CD4-positive, alpha-beta T cell treated with Interleukin-12 subunit alpha and Interleukin-12 subunit beta, for 1 hour (primary cell): ENCODE measurements at places on chromosomes 4 and X.

- no peak for DNase-seq
These were observed 28.1 kb upstream of the LGI2 start for GRCh38 chr4:25058796-25059195.

- DNase-seq = no peak
These were observed 6.5 kb upstream of the JAKMIP1 start for GRCh38 chr4:6206771-6207290.

DNA sequence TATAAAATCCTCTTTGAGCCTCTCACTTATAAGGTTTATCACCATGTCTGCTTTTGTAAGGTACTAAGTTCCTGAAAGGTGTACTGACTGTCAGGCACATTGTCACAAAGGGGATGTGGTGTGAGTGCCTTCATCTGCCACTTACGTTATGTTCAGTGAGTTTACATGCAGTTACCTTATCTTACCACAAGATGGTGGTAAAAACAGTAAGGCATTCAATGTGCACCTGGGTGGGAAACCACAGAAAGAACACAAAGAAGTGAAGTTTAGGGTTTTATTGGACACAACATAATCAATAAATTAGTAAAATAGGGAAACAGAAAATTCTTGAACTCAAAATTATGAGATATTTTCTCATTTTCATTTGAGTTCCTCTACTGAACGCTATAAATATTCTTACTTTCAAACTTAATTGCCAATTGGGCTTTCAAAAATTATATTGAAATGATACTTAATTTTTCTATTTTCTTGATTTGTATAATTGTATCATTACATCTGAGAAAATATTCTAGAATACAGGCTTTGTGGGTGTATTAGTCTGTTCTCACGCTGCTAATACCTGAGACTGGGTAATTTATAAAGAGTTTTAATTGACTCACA, 650.8 kb downstream of the PCDH7 start:
- DNase-seq = peak; percentile 13

DNA sequence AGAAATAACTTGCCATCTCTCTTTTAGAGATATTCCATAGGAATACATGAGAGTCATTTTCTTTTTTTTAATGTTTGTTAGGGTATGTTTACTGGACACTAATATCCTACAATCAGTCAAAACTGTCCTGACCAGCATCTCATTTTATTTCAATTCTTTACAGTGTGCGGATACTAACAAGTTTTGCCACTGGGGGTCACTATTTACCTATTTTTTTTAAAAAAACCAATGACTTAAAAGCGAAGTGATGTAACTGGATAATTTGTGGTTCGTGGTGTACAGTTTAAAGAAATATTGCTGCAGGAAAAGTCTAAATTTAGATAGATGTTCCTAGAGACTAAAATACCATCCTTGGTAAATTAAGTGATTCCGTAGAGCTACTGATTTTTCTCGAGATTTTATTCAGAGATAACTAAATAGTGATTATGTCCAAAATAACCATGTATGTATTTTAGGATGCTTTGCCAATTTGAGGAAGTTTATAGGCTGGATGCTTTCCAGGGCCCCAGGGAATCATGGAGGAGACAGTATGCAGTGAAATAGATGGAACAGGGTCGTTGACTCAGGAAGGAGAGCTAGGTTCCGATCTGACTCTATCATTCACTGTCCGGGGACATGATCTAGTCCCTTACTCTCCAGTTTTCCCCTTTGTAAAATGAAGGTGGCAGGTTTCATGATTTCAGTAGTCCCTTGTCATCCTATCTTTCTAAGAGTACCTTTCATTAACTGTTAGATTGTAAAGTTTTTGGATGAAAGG, 34.0 kb upstream of the GNPDA2 start:
- peak; percentile 33 for DNase-seq

DNA sequence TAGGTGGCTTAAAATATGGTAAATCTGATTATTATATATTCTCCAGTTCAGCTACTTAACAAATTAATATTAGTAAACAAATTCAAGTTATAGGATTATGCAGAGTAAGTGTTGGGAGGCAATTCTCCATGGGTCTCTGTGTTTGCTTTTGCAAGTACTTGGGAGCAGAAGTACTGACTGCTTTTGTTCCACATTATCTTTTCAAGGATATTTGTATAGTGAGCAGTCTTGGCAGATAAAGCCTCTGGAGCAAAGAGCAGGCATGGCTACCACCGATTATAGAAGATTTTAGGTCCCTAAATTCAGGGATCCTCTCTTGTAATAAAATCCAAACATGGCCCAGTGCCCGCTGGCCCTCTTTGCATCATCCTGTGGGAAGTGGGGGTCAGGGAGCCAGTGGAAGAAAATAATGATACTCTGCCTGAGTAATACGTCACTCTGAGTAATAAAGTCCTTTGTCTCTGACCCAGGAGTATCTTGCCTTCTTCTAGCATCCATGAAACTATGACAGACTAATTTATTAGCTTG, 23.2 kb downstream of the NDNF start:
- DNase-seq = no peak

DNA sequence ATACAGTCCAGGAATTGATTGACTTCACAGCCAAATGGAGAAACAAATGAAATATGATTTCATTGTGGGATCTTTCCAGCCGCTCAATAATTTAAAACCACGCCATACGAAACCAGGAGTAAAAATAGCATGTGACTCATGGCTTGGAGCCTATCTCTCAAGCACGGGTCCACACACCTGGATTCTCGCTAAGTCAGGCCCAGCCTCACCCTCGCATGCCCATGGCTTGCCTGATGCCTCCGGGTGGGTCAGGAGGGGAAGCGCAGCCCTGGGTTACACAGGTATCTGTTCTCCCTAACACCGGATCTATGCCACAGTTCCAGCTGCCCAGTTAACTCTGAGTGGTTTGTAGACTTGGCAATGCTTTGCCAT, 5.6 kb upstream of the ABLIM2 start:
- DNase-seq = no peak

DNA sequence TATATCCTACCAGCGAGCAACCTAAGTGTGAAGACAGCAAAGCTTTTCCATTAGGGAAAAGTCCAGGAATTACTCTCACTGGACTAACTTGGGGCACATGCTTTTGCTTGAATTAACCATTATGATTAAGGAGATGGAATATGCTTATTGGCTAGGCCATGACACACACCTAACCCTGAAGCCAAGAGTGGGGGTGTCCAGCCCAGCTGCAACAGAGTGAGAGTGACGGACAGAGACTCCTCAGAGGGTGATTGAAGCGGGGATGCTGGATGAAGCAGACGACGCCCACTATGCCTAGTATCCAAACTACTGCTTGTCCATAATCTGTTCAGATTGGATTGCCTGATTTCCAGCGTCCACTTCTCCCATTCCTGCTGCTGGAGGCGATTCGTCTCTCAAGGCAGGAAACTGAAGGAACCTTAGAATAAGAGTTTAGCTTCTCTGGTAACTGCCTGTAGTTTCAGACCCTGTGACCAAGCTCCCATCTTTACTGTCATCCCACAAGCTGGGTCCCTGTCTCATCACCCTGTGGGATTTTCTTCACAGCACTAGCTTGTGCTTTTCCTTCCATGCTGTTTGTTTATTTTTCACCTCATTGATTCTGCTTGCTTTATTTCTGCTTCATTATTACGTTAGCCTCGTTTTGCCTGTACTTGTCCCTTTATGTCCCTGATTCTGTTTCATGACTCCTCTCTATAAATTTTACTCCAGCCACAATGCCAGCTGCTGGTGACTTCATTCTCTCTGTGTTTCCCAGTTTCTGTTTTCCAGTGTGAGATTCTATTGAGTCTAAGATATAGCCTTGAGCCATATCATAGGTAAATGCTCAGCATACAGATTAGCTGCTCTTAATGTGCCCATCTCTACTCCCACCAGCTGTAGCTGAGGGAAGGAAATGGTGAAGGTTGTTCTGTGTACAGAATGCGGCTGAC, 19.0 kb downstream of the FAM47E start:
- DNase-seq = no peak

DNA sequence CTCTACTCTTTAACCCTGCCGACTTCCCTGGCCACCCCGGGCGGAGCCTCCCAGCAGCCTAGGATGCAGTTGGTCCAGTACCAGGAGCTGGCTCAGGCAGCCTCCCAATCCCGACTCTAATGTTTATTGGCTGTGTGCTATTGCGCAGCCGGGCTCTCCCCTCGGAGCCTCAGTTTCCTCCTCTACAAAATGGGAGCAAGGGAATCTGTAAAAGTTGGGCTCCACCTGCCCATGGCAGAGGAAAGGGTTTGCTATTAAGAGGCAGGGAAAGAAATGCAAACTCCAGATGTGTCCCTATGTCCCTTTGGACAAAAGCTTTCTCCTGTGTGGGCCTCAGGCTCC, 140.8 kb upstream of the PJA1 start:
- no peak for DNase-seq

GRCh38 chr4:183012879-183013729, 86.0 kb upstream of the WWC2 start:
- no peak for DNase-seq

DNA sequence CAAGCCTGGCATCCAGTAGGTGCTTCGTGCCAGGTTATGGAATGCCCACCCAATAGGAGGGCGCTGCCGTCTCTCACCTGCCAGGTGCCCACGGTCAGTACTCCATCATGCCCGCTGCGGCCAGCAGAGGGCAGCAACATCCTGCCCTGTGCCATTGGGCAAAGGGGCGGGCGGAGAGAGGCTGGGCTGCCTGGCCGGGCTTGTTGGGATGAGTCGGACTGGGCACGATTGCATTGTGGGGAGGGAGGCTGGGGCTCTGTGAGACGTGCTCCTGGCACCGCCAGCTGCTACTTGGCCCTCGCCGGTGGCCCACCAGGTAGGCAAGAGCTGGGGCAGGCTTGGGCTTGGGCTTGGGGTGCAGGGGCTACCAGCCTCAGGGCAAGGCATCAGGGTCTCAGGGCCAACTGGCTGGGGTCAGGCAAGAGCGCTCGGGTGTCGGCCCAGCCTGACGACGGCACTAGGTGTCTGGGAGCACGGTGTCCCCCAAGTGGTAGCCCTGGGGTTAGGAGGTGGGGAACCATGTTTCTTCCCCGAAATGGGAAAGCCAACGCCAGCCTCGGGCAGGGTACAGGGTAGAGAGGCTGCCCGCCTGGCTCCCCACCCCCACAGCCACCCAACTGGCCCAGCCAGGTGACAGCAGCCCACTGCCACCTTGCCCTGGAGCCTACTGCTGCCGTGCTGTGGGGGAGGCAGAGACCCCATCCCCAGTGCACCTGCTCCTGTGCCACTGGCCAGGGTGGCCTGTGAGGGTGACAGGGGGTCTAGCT, at the start of gene PLXNB3:
TSS of gene PLXNB3 (plus strand) at position 261 of the 767 bp plus-strand sequence. CDS start 1,287 bp downstream, outside the sequence.
- DNase-seq = peak; percentile 77

GRCh38 chrX:136063340-136064079, 78.3 kb downstream of the SLC9A6 start:
- DNase-seq = no peak

- DNase-seq = peak; percentile 20
These were observed at the start of gene BEX3 for GRCh38 chrX:103376118-103376978. BEX3 (plus strand) TSS chrX:103376538; CDS start chrX:103377522, 984 bp downstream.
